Stimulated activated CD4-positive, alpha-beta T cell treated with anti-CD3 and anti-CD28 coated beads, Interleukin-1b, Interleukin-23, amount 100 ng/mL, for 4 hours (primary cell): ENCODE measurements at places on chromosomes 6 and 20.

DNA sequence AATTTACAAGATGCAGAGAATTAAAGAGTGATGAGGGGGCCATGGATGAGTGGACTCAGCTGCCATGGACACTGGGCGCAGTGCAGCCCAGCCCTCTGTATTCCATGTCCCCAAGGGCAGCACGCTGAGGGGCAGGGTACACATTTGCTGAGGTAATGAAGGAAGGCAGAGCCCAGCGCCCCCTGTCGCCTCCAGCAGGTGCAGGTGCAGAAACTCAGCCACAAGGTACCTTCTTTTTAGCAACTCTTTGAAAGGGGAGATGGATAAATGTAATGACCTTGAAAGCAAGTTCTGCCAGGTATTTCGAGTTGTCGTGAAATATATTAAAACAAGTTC lies 7.1 kb downstream of the CD93 start:
- no peak for DNase-seq

DNA sequence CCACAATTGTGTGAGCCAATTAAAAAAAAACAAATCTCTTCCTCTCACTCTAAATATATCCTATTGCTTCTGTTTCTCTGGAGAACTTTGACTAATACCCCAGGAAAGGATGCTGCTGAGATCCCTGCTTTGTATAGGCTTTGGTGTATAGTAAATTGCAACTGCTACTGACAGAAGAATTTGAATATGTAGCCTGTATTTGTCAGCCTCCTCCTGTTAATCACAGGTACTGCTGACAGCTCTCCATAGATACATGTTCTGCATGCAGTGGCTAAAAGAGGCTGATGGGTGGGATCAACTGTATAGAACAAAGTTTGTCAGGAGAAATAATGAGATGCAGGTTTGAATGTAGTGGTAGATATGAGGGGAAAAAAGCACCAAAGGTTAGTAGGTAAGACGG lies 95.0 kb downstream of the ARHGAP18 start:
- no peak for DNase-seq

GRCh38 chr6:130132286-130132701 lies 90.5 kb downstream of the SAMD3 start:
- DNase-seq: no peak

DNA sequence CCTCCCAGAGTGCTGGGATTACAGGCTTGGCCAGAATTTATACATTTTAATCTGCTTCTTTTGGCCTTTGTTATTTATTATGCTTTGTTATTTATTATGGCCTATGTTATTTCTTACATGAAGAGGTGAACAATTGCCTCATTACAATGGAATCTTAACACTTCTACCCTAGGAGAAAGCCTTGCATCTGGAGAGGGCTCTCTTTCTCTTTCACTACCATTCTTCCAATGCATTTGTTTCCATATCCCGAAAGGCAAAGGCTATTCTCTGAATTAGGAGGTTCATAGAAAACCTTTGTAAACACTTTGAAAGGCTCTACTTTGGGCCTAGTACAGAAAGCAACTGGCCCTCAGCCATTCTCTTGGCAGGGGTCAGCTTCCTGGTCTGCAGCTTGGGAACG lies 19.9 kb upstream of the DEK start:
- no peak for DNase-seq

- DNase-seq: no peak
These were observed 343.5 kb downstream of the RFPL4B start for GRCh38 chr6:112690497-112691202.

- no peak for DNase-seq
These were observed 32.7 kb downstream of the TGM2 start for GRCh38 chr20:38132156-38132909.

- DNase-seq: no peak
These were observed 286.2 kb upstream of the QKI start for GRCh38 chr6:163128324-163128723.

DNA sequence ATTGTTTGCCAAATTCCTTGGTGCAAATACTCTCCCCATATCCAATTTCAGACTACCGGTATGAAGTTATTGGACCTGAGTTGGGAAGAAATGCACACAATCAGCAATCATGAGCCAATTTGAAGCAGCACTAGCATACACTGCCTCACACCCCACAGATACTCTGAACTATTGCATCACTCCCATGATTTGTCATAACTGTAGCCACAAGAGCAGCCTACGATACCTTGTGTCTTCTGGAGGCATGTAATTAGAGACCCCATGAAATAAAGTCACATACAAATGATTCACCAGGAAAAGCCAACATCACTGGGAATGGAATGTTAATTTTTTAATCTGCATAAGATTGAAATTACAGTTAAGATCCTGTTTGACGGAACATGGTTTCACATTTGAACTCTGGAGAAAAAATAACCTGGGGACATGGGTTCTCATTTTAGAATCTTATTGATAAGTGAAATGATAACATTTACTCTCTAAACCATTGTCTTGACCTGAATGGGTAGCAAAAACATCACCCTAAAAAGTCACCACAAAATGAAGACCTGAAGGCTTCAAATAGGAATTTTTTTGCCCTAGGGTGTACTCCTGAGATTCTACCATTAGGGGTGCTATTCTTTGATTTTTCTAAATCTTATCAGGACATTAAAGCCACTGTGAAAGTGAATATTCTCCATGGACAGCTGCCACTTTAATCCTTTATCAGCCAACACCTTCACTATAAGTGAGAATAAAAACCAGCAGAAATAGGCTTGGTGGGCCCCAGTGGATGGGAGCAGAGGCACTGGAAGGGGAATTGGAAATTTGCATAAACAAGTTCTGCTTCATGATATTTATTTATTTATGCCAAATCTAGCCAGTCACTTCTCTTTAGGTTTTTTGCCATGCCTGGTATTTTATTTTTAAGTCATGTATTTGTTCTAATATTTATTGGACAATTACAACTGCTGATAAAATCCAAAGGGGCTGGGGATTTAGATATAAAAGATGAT lies 34.5 kb upstream of the HBS1L start:
- no peak for DNase-seq

GRCh38 chr20:33229843-33230242 lies 6.0 kb upstream of the BPIFA1 start:
- no peak for DNase-seq

- no peak for DNase-seq
These were observed 8.0 kb downstream of the SLC22A3 start for GRCh38 chr6:160356074-160356744.

DNA sequence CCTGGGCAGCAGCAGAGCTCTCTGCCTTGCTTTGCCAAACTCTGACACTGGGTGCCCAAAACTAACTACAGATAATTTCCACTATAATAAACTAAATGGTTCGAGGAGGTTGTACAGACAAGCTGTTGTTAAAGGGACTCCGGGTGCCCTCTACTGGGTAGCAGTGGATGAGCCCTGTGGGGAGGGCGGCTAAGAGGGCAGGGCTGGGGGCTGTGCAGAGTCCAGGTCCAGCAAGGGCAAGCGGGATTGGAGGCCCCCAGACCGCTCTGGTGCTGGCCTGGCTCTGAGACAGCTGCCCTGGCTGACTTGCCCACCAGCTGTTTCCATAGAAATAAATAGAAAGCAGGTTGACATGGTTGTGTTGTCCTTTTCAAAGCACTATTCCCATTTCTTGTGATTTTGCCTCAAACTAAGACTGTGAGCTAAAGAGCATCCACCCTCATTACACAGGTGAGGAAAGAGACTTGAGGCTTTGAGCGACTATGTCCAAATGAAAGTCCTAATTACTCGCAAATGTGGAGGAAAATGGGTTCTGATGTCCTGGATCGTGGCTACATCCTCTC lies 167.6 kb upstream of the CST7 start:
- DNase-seq: no peak

DNA sequence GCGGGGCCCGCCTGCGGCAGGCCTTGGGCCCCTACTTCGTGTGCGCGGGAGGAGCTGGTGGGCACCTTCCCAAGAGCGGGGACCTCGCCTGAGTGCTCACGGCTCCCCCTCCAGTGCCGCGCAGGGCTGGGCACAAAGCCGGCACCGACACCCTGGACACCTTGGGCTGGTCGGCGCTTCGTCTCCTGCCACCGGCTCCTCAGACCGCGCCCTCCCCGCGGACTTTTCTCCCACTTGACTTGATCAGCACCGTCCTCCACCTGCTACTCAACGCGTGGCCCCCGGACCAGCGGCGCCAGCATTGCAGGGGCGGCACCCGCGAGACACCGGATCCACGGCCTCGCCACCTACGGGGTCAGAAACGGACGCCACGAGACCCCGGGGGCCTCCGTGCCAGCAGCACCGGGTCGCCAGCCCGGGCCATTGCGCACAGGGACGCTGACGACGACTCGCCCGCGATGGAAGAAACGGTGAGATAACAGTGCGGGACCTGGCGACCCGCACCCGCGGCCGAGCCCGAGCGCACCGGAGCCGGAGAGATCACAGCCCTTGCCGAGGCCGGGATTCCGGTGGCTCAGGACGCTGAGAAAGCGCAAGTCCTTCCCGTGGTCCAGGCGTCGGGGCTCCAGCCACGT lies 154.2 kb downstream of the DLL1 start:
- no peak for DNase-seq

- DNase-seq: no peak
These were observed 31.8 kb upstream of the RALGAPA2 start for GRCh38 chr20:20744170-20744725.

DNA sequence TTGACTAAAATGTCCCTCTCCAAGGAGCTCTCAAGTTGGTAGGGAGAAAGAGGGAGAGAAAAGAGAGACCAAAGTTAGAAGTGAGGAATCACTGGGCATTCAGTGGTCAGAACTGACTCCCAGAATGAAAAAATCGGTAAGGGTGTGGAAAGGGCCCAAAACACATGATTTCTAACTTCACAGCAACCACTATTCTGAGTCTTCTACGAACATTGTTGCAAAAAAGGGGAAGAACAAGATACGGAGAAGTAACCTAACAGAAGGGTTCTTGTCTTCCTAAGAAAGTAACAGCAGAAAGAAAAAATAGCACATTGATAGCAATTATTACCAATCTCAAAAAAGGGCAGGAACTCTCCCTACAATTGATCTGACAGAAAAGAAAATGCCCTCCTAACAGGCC lies 65.6 kb downstream of the ATP9A start:
- DNase-seq: no peak

- DNase-seq: no peak
These were observed 62.0 kb upstream of the CD93 start for GRCh38 chr20:23147964-23148730.

GRCh38 chr20:481167-481566 lies 18.8 kb upstream of the TBC1D20 start:
- DNase-seq: no peak

DNA sequence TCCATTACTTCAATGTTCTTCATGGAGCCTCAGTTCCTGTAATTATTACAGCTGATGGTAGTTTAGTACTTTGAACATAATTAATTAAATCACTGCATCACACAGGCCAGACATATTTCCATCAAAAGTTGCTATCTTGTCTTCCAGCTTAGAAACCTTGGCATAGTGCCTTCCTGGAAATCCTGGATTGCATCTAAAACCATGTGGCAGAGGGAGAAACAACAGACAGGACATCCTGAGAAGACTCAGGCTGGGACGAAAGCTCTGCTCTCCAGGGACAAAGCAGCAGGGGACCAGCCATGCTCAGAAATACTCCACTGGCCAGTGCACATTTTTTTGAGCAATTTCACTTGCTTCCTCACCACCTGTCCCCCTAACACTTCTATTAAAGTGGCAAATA lies 55.3 kb downstream of the TBX18 start:
- no peak for DNase-seq

DNA sequence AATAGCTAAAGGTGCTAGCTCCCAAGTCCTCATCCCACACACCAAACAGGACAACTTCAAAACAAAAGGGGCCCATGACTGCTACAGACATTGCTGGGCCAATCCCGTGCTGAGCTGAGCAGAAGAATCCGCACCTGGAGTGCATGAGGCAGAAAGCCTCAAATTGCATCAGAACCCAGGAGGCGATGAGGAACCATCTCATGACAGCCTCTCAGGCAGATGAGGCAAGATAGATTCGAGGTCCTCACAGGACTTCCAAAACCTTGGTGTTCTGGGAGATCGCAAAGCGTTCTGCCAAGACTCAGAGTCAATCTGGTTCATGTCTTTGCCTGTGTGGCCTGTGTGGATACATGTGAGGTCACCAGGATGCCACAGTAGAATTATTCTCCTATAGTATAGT lies 32.8 kb upstream of the SSTR4 start:
- no peak for DNase-seq

DNA sequence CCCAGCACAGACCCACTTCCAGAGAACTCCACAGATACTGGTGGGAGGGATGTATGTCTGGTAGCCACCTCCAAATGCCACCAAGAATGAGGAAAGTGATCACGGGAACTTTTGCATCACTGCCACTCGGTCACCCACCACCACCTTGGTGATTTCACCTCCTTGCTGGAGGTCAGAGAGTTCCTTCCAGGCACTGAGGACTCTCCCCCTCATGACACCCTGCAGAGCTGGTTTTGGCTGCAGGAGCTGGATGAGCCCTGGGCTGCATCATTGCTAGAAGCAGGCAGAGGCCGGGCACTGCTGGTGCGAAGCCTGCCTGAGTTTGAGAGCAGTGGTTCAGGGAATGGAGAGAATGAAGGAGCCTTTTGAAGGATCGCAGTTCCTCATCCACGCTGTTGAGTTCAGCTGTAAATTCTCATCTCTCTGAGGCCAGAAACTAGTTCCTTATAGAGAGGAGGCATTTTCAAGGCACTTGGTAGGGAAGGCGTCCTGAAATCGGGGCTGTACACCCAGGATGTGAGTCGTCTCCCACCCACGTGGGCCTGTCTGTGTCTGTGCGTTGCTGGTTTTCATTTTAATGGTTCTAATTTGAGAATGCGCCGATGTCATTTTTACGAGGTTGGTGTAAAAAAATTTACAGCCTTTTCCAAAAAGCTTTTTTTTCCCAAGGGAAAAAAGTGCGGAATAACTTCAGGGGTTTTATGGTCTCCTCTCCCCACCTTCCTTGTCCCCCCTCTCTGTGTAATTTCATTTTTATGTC lies 25.0 kb downstream of the FOXP4 start:
- peak; percentile 21 for DNase-seq

GRCh38 chr6:149084026-149084425 lies 233.5 kb upstream of the TAB2 start:
- DNase-seq: no peak

DNA sequence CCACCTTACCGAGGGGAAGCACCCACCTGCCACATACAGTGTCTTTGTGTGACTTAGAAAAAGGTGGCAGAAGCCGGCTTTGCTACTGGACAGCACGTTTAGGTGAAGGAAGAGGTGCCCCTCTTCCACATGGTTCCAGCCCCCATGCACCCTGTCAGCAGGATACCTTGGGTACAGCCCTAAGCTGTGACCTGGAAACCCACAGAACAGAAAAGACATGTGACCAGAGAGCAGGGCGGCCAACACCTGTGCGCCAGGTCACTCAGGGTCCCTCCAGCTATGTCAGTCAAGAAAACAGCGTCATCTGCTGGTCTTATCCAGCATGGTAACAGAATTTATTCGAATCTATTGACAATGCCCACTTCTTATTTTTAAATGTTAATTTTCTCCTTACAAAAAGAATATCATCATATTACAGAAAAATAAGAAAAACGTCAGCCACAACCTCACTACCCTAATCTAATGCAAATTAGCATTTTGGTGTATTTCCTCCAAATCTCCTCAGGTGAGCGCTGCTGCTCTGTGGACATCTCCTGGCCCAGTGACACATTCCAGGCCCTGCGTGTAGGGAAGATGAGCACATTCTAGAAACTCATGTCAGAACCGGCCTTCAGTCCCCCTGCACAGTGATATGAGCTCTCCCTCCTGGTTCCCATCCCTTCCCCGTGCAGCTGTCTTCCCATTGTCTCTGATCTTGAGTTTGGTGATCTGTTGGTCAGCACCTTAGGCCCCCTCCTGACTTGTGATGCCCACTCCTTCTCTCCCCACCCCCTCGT lies 37.2 kb downstream of the GTF2H5 start:
- no peak for DNase-seq
